ENCODE measurements at places on chromosomes 3 and 15. TPM values are rescaled to one million over a fixed set of nuclear protein-coding genes. Genes with fewer than 3 reads are reported as not detected.
A peak's percentile ranks its signal among the peaks of the same experiment; 100 is the strongest.

- DNase-seq = no peak
Observed at GRCh38 chr15:30941520-30941919, 37.8 kb downstream of the FAN1 start.

DNA sequence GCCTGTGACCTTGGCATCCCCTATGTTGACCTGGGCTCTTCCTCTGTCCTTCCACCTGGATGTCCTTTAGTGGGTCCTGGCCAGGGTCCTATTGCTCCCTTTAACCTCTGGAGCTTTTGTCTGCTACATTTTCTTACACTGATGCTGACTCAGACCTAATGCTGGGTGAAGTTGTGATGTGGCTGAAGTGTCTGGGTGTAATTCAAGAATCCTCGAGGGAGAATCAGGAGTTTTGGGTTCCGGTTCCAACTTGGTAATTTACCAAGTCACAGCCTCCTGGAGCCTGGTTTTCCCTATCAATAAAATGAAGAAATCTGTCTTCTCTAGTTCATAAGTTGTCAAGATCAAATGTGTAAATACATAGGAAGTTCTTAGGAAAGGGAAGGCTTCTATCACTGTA lies 25.6 kb downstream of the CEP19 start:
- DNase-seq = no peak

DNA sequence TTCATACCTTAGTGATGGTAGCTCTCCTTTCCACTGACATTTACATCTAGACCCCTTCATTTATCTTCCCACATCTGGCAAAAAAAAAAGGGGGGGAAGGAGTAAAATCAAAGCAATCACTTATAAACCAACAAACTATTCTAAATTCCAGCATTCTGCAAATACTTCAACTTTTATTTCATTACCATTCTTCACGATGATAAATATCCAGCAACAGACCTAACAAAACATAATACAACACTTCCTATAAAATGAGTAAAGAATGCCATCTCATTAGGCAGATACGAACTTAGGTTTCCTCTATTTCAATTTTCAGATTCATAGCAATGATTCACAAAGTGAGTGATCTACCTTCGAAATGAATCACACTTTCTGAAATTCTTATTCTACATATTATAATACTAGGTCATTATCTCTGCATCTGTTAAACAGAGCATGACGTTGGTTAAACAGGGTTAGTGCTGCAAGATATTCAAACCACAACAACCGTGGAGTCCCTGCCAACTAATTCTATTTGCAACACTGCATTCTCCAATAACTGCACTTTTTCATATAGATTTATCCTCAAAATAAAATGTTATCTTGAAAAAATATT lies at the start of gene LRRFIP2:
Gene LRRFIP2, minus strand, starts transcription at position 51 of the 595 bp plus-strand sequence. CDS start 25,599 bp downstream, outside the sequence.
- DNase-seq = no peak

- DNase-seq = no peak
Observed at GRCh38 chr3:38204599-38205471, 39.5 kb downstream of the OXSR1 start.

DNA sequence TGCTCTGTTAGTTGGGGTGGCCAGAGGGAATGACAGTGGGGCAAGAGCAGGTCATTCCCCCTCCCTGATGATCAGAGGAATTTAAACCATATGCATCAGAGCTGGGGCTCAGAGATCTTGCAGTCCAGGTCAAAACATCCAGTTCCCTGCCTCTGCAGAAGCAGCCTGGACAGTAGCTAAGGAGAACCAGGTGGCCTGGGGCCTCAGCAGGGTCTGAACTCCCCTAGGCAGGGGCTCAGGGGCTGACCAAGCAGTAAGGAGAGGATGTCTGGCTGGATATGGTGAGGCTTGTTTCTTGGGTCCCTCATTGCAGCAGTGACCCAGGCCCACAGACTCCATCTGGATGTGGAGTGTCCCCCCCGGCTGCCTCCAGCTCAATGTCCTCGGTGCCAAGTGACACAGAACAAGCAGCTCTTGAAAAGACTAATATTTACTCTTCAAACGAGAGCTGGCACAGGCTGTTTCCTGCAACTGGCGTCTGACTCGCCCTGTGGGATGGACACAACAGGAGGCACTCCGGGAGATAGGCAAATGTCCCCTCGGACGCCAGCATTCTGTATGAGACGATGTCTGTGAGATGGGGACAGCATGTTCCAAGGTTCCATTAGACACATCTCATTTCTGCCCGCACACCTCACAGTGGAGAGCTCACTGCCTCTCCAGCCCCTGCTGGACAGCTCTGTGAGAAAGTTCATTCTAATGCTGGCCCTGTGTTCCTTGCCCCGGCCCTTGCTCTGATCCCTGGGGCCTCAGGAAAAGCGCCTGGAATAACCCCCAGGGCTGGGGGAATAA lies 37.1 kb downstream of the SEC22C start:
- peak; percentile 23 for DNase-seq

- DNase-seq = peak; percentile 81
Observed at GRCh38 chr3:129558772-129559564, 16.0 kb downstream of the H1-8 start.

DNA sequence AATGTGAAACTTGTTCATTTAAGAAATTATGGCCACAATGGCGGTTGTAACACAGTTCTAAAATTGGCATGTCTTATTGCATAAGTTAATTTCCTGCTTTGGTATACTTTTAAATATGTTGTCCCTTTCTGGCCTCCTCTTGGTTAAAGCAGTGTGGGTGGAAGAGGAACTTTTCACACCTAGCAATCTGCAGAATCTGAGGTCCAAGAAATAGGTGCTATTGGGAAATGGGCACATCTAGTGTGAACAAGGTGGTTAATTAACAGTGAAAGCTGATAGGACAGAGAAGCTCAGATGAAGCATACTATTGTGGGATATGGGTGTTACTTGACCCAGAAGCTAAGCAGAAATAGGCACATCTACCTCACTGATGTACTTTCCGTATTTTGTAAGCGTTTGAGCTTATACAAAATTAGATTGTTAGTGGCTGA lies 10.6 kb downstream of the CMC1 start:
- no peak for DNase-seq

DNA sequence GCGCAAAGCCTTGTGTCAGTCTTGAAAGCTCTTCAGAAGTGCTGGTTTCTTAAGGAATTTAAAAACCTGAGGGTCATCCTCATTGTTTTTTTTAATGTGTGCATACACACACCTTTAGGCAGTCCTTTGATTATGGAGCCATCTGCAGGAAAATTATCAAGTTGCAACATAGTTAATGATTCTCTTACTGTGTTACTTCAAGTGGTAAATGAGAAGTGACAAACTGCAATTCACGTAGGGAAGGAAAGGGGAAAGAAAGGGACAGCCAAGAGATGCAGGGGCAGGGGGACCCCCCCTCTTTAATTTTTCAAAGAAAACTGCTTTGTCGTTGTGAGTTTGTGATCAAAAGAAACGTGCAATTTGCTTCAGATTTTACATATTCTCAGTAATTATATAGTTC lies 162.4 kb upstream of the CGNL1 start:
- DNase-seq = no peak

GRCh38 chr3:177452831-177453450 lies 255.7 kb upstream of the TBL1XR1 start:
- DNase-seq = no peak

- DNase-seq = peak; percentile 11
Observed at GRCh38 chr3:151316267-151316991, at the start of gene GPR87. GPR87 (minus strand) TSS chr3:151316820; CDS start chr3:151300100, 16,720 bp downstream.

GRCh38 chr3:162738784-162739183 lies 1242.2 kb downstream of the OTOL1 start:
- DNase-seq = no peak

GRCh38 chr3:57234613-57235575 lies 7.4 kb downstream of the APPL1 start:
- no peak for DNase-seq

GRCh38 chr3:77618686-77619085 lies 578.8 kb downstream of the ROBO2 start:
- DNase-seq = no peak

GRCh38 chr3:124648551-124648950 lies 81.7 kb upstream of the UMPS start:
- no peak for DNase-seq

DNA sequence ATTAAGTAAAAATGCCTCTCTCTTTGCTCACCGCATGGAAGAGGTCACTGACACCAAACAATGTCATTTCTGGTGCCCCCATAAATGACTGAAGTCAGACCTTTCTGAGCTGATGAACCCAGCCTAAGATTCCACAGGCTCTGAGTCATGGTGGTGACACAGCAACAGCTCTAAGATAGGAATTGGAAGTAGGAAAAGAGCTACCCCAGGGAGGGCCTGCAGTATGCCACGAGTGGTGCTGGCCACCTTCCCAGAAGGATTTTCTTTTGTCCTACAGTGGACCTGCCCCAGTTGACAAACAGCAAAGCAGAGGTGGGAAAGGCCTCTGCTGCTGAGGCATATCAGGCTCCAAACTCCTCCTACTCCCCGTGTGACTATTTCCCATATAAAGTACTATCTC lies 208.1 kb downstream of the MINAR1 start:
- peak; percentile 92 for DNase-seq

DNA sequence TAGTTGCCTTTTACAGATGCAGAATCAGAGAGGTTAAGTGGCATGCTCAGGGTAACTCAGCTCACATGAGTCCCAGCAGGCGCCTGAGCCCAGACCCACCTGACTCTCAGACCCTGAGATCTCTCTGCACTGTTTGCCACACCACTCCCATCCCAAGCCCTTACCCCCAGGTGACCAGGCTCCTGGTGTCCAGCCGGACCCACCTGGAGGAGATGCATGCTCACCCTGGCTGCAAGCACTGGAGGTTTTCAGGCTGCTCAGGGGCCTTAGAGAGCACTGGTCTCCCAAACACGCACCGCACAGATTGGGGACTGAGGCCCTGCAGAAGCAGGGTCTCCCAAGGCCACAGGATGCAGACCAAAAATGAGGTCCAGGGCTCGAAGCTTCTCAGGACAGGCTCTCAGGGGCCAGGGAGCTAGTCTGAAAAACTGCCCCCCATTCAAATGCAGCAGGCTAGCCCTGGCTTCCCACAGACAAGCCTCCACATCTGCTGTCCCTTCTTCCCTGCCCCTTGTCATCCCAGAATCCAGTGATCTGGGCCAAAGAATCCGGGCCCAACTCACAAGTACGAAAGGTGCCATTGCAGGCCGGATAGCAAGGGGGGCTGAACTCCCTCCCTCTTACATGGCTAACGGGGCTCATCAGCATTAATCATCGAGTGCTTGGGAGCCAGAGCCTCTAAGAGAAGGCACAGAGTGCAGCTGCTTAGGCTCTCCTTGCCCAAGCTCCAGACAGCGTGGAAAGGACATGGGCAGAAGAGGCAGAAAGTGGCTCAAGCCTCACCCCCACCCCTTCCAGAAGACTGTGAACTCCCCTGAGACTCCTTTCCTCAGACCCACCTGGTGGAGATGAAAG lies 90.2 kb upstream of the PRR20G start:
- no peak for DNase-seq

GRCh38 chr3:190337301-190337700 lies 15.1 kb upstream of the CLDN1 start:
- no peak for DNase-seq

- DNase-seq = no peak
Observed at GRCh38 chr3:31748281-31748932, 215.7 kb downstream of the STT3B start.

DNA sequence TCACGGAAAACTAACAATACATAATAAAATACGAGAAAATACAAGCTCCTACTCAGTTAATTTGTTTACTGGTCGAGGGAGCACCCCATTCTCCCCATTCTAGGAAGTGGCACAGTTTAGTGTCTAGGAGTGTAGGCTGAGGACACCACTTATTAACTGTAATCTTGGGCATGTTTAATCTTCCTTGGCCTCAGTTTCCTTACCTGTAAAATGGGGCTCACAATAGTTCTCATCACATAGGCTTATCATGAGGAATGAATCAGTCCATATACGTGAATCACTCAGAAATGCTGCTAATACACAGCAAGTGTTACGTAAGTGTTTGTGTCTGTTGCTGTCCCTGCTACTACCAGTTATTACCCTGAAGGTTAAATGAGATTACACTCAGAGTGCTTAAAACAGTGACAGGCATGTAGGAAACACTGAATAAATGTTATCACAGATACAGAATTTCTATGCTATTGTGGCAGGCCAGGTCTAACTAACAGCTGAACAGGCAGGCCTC lies 210.2 kb downstream of the OSBPL10 start:
- no peak for DNase-seq

- DNase-seq = no peak
Observed at GRCh38 chr3:194756460-194756779, 70.7 kb downstream of the FAM43A start.

Gene SV2B
- not detected for total RNA-seq

Gene ATOSA
- 5.6 TPM for total RNA-seq

Gene DPPA2
- not detected for total RNA-seq

Gene POPDC2
- 0.07 TPM for total RNA-seq
